ENCODE measurements at places on chromosomes 3 and 15.

GRCh38 chr3:153572654-153573053 is 410.6 kb downstream of the RAP2B start:
- H3K27ac ChIP-seq = no peak overlapping the region
- DNase-seq = no peak
- peaks cover 3% of the 10 kb centered on the region for H3K27me3 ChIP-seq
- H3K36me3 ChIP-seq = peaks cover 3% of the 10 kb centered on the region

- H3K36me3 ChIP-seq = no peaks in the 10 kb centered on the region
- no peak overlapping the region for H3K4me3 ChIP-seq
- no peak overlapping the region for H3K27ac ChIP-seq
These were observed 128.3 kb downstream of the TPRA1 start for GRCh38 chr3:127462111-127462655.

DNA sequence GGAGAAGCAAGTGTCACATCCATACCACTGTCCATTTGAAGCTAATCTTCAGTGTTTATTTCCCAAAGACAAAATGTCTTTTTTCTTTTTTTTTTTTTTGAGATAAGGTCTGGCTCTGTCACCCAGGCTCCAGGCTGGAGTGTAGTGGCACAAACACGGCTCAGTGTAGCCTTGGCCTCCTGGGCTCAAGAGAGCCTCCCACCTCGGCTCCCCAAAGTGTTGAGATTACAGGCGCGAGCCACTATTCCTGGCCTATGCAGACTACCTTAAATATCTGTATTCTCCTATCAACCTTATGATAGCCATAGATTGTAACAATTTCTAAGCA is 27.7 kb upstream of the VPS33B start:
- no peak overlapping the region for H3K27ac ChIP-seq
- no peaks in the 10 kb centered on the region for H3K36me3 ChIP-seq
- DNase-seq = no peak
- peaks cover 19% of the 10 kb centered on the region for H3K4me1 ChIP-seq
- no peak overlapping the region for H3K4me3 ChIP-seq

DNA sequence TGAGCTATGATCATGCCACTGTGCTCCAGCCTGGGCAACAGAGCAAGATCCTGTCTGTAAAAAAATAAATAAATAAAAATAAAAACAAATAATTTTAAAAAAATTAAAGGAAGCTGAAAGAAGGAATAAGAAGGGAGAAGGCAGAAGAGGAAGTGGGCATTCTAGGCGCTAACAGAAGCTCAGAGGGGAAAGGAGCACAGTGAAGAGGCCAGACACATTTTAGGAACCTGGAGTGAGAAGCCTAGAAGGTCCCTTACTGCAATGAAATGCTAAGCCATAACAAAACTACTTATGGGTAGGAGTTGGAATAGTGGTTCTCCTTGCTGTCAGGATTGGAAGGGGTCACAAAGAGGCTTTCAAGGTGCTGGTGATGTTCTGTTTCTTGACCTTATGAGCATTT is 64.0 kb downstream of the ITGB5 start:
- H3K4me1 ChIP-seq = no peaks in the 10 kb centered on the region
- H3K27me3 ChIP-seq = peaks cover 7% of the 10 kb centered on the region
- H3K4me3 ChIP-seq = no peak overlapping the region
- H3K27ac ChIP-seq = no peak overlapping the region

DNA sequence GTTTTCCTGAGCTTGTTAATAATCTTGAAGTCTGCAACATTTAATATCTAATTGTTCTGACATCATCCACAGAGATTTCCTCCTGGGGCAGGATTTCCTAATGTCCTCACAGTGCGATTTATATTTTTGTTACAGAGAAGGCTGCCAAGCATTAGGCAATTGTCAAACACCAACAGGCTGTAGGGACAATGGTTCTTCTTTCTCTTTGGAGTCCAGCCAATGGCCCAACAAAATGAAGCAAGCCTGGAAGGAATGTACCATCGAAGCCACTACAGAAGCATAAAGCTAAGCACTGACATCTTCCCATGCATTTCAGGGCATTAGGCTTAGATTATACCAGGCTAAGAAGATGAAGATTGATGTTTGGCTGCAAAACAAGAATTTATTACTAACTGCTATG is 173.0 kb upstream of the FRMD4B start:
- H3K4me3 ChIP-seq = no peak overlapping the region
- H3K36me3 ChIP-seq = no peaks in the 10 kb centered on the region
- no peaks in the 10 kb centered on the region for H3K4me1 ChIP-seq
- H3K27ac ChIP-seq = no peak overlapping the region
- no peak for DNase-seq

DNA sequence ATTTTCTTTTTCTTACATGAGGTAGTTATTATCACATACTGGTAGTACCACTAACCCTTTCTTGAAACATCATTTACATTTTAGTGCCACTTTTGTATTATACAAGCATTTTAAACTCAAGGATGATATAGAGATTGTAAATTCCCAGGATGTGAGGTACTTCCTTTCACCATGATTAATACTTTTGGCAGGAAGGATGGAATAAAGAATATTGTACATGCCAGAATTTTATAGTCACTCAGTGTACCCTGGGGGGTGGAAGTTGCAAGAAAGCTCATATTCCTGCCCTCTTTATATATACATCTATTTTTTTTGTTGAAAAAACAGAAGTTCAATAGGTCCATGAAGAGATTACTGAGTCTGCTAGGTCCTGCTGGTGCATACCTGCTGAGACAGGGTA is 141.0 kb upstream of the PLSCR5 start:
- no peaks in the 10 kb centered on the region for H3K4me1 ChIP-seq
- no peak for DNase-seq
- H3K27ac ChIP-seq = no peak overlapping the region
- H3K27me3 ChIP-seq = no peaks in the 10 kb centered on the region
- H3K4me3 ChIP-seq = no peak overlapping the region

DNA sequence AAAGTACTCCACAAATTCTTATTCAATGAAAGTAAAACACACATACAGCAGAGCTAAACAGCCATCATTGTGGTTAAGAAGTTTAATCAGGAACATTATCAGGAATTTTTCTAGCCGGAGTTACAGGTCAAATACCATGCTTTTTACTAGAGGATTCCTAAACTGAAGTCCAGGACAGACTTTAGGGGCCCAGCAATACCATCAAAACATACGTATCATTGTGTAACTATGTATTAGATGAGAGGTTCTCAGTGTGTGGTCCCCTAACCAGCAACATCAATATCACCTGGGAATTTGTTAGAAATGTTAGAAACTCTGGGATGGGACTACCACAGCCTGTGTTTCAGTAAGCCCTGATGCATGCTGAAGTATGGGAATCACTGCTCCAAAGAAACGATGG is 404.2 kb upstream of the IL12A start:
- no peaks in the 10 kb centered on the region for H3K36me3 ChIP-seq
- no peak overlapping the region for H3K27ac ChIP-seq
- DNase-seq = no peak
- H3K4me3 ChIP-seq = no peak overlapping the region
- H3K4me1 ChIP-seq = no peaks in the 10 kb centered on the region

DNA sequence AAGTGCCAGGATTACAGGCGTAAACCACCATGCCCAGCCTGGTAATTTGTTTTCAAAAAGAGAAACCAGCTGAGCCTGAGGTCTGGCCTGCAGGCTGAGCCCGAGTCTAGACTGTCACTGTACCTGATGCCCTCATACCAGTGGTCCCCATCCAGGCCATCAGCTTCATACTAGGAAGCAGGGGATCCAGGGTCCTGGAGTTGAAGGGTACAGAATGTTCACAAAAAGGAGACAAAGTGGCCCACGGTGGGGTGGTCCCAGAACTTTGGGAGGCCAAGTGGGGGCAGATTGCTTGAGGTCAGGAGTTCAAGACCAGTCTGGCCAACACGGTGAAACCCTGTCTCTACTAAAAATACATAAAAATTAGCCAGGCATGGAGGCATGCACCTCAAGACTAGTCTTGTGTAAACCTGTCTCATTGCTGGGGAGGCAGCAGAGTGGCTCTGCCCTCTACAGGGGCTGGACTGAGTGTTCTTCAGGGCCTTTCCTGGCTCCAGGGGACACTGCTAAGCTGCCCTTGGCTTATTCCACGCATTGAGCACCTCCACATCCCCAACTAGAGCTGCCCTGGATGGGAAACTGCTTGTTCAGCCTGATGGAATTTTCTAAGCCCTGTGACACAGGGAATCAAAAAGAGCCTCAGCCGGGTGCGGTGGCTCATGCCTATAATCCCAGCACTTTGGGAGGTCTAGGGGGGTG is 7.9 kb upstream of the HHATL start:
- H3K4me1 ChIP-seq = no peaks in the 10 kb centered on the region
- no peak overlapping the region for H3K4me3 ChIP-seq
- DNase-seq = no peak

DNA sequence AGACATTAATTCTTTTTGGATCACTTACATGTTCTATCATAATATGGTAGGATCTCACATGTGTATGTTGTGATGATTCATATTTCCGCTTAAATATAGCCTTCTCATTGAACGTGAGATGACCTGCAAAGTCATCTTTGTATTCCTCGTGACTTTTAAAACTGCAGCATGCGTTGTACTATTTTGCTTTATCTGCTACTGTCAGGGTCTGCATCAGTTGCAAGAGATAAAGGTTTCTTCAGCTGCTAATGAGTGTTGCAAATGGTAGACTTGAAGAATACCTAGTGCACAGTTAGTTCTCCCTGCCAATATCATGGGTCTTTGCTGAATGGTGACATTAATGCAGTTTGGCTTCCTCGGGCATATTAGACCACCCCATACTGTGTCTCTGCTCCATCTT is 31.8 kb downstream of the REC114 start:
- peaks cover 12% of the 10 kb centered on the region for H3K27me3 ChIP-seq
- no peaks in the 10 kb centered on the region for H3K4me1 ChIP-seq

- no peak overlapping the region for H3K27ac ChIP-seq
- no peaks in the 10 kb centered on the region for H3K36me3 ChIP-seq
- no peak for DNase-seq
- no peaks in the 10 kb centered on the region for H3K4me1 ChIP-seq
These were observed 104.3 kb upstream of the FRMD4B start for GRCh38 chr3:69490235-69490634.

DNA sequence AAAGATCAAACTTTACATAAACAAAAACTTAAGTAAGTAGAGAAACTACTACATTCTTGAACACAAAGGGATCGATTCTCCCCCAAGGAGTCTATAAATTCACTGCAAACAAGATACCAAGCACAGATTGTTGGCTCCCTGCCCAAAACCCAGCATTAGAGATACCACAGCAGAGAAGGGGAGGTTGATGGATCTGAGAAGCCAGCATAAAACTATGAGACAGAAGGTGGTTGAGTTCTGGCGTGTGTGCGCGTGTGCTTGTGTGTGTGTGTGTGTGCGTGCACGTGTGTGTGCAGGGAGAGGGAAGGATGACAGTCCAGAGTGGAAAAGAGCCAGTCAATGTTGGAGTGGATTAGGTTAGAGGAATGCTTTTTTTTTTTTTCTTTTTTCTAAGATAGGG is 143.2 kb upstream of the PRR20G start:
- H3K27ac ChIP-seq = no peak overlapping the region
- H3K4me3 ChIP-seq = no peak overlapping the region
- no peaks in the 10 kb centered on the region for H3K4me1 ChIP-seq
- no peaks in the 10 kb centered on the region for H3K36me3 ChIP-seq
- peaks cover 21% of the 10 kb centered on the region for H3K27me3 ChIP-seq

DNA sequence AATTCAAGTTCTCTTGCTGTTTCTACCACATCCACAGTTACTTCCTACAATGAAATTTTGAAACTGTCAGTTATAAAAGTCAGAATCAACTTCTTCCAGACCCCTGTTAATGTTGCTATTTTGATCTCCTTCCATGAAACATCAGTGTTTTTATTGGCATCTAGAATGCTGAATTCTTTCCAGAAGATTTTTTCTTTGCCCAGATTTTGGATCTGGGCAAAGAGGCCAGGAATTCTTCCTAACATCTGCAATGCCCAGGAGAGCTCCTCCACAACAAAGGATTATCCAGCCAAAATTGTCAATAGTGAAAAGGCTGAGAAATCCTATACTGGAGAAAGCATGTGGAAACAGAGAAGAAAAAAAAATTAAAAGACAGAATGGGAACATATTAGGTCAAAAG is 75.5 kb downstream of the SERPINI1 start:
- H3K4me3 ChIP-seq = no peak overlapping the region
- H3K4me1 ChIP-seq = no peaks in the 10 kb centered on the region
- DNase-seq = no peak
- no peaks in the 10 kb centered on the region for H3K27me3 ChIP-seq
- no peak overlapping the region for H3K27ac ChIP-seq

GRCh38 chr3:195896361-195897080 is 11.8 kb downstream of the TNK2 start:
- peak overlapping the region; percentile 87 for H3K27ac ChIP-seq
- peaks cover 1% of the 10 kb centered on the region for H3K36me3 ChIP-seq
- H3K4me3 ChIP-seq = peak overlapping the region; percentile 87
- H3K27me3 ChIP-seq = no peaks in the 10 kb centered on the region

DNA sequence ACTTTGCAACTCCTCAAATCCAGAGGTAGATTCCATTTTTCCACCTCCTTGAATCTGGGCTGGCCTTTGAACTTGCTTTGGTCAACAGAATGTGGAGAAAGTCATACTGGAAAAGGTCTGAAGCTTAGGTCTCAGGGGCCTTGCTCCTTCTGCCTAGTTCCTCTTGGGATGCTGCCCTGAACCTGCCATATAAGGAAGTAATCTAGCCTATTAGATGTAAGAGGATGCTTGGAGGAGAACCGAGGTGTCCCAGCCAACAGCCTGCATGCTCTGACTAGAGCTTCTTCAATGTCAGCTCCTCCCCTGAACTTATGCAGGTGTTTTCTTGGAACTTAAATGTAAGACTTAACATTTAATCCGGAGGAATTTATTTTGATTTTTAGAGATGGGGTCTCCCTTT is 2.0 kb upstream of the TMED3 start:
- DNase-seq = no peak
- no peak overlapping the region for H3K4me3 ChIP-seq
- H3K36me3 ChIP-seq = peaks cover 14% of the 10 kb centered on the region
- H3K27ac ChIP-seq = no peak overlapping the region
- peaks cover 30% of the 10 kb centered on the region for H3K4me1 ChIP-seq
- H3K27me3 ChIP-seq = peaks cover 21% of the 10 kb centered on the region

DNA sequence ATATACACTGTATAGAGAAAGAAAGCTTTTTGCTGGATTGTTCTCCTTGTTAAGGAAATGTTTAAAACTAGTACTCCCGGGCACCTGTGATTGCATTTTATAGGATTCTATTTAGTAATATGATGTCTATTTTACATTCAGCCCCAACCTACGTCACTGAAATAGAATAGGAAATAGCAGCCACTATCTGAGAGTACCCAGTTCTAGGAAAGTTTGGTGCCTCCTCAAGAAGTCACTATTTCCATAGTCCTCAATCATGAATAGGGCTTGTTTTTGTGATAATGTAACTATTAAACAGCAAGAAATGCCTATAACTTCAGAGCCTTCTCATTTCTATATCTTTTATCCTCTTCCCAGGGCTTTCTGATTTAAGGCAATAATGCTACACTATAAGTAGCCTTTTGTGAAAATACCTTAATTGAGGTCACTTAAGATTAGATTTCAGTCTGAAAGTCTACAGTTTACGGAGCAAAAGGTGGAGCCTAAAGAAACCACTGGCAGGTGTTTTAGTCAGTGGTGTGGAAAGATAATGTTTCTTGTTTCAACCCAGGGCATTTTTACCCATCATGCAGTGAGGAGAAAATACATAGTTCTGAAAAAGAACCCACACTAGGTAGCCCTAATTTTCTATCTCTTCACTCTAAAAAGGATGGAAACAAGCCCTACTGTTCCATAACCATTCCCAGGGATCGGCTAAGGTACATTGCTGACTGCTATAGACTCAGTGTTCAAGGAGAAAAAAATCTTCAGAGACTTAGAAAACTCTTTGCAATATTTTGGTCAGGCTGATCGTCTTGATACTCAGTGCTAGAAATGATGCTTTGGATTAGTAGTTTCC is 38.7 kb downstream of the TIGIT start:
- H3K4me1 ChIP-seq = peaks cover 40% of the 10 kb centered on the region
- no peak for DNase-seq
- peak overlapping the region; percentile 90 for H3K27ac ChIP-seq
- no peaks in the 10 kb centered on the region for H3K27me3 ChIP-seq
- no peak overlapping the region for H3K4me3 ChIP-seq
